ENCODE measurements at places on chromosomes 7 and 10.

- no peak for DNase-seq
Observed at GRCh38 chr7:45655539-45655938, 81.4 kb downstream of the ADCY1 start.

DNA sequence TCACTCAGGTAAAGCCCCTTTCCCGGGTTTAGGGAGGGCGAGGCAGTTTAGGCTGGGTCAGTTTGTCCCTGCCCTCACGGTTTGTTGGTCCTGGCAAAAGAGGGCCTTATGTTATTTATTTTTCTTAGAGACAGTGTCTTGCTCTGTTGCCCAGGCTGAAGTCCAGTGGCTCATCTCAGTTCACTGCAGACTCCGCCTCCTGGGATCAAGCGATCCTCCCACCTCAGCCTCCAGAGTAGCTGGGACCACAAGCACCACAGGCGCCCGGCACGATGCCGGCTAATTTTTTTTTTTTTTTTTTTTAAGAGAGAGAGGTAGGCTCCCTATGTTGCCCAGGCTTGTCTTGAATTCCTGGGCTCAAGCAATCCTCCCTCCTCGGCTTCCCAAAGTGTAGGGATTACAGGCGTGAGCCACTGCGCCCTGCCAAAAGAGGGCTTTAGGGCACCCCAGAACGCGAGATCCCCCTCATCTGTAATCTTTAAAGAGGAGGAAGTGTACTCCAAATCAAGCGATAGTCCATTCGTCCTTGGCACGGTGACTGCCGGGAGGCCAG lies 626 bp upstream of the BMS1 start:
- DNase-seq = no peak

GRCh38 chr10:62528441-62528840 lies 154.3 kb downstream of the ZNF365 start:
- DNase-seq = no peak

DNA sequence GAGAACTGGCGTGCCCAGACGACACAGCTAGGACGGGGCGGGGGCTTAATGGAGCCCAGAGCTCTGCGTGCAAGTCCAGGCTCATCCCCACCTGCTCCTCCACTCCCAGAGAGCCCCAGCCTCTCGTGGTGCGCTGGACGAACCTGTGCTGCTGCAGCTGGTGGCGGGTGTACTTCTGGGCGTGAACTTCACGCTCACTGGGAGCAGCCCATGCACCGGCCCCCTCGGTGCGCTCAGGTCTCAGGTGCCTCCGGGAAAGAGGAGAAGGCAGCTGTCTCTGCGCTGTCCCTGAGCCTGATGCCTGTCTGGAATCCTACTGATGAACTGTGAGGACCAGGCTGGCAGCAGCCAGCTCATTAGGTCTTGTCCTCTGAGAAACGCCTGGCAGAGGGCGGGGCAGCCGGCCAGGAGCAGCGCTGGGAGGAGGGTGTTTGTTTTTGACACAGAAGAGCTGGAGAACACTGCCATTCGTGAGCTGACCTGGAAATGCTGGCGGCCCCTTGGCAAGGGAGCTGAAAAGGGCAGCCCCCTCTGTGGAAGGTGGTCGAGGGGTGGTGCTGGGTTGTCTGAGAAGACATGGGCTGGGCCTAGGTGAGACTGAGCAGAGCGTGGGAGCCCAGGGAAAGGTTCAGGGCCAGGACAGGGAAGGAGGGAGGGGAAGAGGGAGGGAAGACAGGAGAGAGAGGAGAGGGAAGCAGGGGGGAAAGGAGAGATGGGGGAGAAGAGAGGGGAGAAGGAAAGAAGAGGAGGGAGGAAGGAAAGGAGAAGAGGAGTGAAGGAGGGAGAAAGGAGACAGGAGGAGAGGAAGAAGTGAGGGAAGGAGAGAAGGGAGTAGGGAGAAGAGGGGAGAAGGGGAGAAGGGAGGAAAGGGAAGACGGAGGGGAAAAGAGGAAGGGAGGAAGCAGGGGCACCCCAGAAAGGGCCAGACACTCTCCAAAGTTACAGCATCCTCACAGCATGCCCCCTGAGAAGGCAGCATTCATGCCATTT lies 53.5 kb upstream of the TNS3 start:
- no peak for DNase-seq

- no peak for DNase-seq
Observed at GRCh38 chr7:150754951-150755350, 17.7 kb downstream of the GIMAP5 start.

DNA sequence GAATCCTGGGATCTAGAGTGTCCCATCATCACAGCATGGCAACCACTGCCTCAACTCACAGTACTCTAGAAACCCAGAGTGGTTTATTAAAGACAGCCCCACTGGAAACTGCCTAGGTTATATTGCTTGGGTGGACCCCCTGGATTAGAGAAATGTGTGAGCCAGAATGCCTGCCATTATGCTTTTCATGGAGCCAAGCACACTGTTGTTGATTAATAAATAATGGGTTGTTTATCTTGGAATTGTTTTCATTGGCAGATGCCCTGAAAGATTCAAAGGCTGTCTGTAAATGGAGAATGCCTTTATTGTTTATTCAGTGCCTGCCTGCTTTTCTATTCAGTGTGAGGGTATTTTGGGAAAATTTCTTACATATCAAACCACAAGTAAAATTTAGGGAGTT lies 52.1 kb downstream of the GNAI1 start:
- no peak for DNase-seq

- DNase-seq = no peak
Observed at GRCh38 chr7:67518580-67518979, 521.9 kb downstream of the TYW1 start.

DNA sequence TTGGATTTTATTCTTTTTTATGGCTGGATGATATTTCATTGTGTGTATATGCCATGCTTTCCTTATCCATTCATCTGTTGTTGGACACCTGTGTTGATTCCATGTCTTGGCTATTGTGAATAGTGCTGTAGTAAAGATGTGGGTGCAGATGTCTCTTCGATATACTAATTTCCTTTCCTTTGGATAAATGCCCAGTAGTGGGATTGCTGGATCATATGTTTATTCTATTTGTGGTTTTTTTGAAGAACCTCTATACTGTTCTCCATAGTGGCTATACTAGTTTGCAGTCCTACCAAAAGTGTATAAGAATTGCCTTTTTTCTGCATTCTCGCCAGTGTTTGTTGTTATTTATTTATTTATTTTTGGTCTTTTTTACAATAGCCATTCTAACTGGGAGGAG lies 159.8 kb downstream of the WNT2 start:
- DNase-seq = no peak

DNA sequence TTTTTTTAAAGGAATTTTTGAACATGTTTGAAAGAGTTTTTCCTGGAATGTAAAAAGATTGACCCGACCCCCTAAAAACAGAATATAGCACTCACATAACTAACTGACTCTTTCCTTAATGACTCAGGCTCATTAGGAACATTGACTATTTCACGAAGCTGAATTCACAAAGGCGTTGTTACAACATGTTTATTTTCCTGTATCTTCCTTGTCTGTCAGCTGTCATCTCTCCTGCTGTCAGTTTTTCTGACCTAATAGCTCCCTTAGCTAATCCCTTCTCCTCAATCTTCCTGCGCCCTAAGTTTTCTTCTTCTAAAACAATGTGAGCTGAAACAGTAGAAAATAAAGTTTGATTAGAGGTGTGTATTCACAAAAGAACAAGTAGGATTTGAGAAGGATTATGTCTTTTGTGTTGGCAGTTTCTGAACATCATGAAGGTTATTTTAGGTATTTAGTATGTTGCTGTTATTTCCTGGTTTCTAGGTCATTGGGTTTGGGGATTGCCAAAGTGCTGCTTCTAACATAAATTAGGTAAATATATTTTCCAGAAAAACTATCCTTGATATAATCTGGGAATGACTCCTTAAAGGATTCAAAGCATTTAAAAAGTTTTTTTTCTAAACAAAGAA lies 4.6 kb upstream of the MDFIC start:
- no peak for DNase-seq

DNA sequence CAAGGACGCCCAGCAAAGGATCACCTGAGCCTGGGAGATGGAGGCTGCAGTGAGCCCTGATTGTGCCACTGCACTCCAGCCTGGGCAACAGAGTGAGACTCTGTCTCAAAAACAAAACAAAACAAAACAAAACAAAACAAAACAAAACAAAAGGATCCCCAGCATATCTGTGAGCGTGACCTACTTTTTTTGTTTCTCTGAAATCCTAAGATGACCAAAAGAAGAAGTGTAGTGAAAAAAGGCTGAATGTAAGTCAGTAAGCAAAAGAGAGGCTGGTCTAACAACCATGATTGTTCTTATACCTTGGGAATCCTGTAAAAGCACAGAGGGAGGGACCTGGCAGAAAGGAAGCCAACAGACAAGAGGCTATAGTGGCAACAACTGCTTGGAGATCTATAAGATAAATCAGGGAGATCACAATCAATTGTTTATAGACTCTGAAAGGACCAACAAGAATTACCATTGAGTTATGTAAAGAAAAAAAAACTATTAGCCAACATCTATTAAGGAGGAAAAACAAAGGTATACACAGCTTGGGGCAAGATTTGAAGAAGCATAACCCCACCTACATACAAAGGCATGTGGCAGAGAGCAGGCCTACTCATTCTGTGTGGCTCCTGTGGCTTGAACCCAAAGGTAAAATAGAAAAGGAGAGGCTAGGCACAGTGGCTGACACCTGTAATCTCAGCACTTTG lies 255.2 kb upstream of the KLF14 start:
- DNase-seq = no peak

DNA sequence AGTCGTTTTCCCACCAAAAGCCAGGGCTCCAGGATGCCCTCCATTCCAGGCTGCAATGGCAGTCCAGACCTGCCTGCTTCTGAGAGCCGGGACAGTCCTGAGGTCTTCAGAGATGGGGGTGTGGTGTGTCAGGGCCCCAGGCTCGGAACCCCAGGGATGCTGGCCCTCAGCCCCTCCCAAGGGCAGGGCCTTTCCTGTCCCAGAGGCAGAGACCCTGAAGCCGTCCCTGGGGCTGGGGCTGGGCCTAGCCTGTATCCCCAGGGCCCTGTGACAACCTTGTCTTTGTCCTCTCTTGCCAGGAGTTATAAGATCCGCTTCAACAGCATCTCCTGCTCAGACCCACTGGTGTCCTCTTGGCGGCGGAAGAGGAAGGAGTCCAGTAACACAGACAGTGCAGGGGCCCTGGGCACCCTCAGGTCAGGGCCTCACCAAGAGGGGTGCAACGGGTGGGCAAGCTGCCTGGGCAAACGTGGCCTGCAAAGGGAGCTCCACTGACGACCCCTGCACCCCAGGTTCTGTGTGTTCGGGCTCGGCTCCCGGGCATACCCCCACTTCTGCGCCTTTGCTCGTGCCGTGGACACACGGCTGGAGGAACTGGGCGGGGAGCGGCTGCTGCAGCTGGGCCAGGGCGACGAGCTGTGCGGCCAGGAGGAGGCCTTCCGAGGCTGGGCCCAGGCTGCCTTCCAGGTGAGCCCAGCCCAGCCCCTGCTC lies 15.9 kb downstream of the NOS3 start:
- DNase-seq = no peak

- DNase-seq = no peak
Observed at GRCh38 chr7:41459623-41460261, 243.1 kb downstream of the INHBA start.

DNA sequence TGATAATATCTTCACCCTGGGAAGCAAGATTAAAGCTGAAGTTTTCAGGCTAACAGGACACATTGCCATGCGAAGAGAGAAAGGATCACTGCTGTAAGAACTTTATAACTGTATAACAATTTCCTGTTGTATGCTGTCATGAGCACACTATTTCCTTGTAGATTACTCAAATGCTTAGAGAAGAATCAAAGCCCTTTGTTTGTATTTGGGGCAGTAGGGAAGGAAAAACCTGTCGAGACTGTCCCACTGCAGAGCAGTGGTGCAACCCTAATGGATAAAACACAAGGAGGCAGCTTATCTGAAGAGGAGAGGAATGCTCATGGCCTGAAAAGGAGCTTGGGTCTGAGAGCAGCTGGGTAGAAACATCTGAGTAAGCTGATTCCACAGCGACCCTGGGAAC lies 327.7 kb upstream of the NPSR1 start:
- DNase-seq = no peak

All from stimulated activated CD4-positive, alpha-beta T cell treated with anti-CD3 and anti-CD28 coated beads, Interleukin-1b, Interleukin-23, amount 100 ng/mL, for 1 hour (primary cell).